ENCODE measurements at places on chromosomes 13 and 19.

GRCh38 chr19:8206147-8207087 lies 2.8 kb upstream of the CERS4 start:
- no peak for DNase-seq

DNA sequence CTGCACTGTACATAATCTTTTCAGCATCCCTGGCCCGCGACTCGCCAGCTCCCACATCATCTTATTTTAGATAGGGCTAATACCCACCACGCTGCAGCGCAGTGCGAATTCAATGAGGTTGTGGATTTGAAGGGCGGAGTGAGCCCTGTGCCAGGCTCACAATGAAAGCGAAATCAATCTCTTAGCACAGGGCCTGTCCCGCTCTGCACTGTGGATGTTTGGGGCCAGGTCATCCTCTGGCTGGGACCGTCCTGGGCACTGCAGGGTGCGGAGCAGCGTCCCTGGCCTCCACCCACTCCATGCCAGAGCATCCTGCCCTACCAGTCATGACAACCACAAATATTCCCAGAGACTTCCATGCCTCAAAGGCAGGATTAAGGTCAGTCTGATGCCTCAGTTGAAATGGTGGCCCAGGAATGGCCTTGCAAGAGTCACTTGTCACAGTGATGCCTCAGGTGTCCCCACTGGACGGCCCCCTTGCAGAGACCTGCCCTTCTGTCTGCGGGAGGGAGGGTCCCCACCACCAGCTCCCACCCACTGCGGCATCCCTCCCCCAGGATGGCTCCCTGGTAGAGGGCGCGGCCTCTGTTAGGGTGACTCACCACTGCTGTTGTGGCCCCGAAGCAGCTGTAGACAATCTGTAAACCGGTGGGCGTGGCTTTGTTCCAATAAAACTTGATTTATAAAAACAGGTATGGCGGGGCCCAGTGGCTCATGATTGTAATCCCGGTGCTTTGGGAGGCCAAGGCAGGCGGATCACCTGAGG lies 5.6 kb downstream of the UHRF1 start:
- peak; percentile 1 for DNase-seq

DNA sequence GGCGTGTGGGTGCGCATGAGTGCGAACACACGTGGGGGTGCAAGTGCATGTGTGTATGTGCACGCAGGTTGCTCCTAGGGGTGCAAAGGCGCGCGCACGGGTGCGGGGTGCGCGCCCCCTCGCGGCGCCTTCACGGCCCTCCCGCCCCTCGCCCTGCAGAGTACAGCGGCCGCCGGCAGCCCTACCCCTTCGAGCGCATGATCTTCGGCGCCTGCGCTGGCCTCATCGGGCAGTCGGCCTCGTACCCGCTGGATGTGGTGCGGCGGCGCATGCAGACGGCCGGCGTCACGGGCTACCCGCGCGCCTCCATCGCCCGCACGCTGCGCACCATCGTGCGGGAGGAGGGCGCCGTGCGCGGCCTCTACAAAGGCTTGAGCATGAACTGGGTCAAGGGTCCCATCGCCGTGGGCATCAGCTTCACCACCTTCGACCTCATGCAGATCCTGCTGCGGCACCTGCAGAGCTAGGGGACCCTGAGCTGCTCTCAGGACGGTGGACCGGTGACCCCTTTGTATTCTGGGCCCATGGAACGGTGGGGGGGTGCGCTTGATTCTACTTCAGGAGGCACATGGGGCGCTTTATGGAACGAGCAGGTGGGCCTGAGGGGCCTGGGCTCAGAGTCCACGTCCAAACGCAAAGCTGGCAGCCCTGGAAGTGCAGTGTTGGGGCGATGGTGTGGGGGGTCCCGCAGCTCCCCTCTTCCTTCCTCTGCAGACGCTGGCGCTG lies 27.7 kb downstream of the TMEM161A start:
- DNase-seq, result no peak

GRCh38 chr19:54231077-54231931 lies 8.5 kb upstream of the LILRB3 start:
- peak; percentile 49 for DNase-seq

DNA sequence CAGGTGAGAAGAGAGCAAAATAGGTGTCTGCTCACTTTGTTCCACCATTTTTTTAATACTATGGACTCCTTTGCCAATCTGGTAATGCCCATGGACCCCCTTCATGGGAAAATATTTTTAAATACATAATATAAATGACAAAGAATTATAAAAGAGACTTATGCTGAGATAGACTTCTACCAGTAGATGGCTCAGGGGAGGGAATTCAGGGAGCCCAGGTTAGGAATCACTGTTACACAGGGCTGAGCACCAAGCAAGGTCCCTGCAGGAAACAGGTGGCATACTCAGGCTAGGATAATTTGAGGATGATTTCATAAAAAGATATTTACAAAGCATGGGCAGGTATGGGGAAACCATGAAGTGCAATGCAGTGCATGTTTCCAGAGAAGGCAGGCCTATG lies 525.9 kb downstream of the FGF9 start:
- no peak for DNase-seq

- no peak for DNase-seq
Observed at GRCh38 chr13:97889803-97890202, 63.7 kb upstream of the IPO5 start.

DNA sequence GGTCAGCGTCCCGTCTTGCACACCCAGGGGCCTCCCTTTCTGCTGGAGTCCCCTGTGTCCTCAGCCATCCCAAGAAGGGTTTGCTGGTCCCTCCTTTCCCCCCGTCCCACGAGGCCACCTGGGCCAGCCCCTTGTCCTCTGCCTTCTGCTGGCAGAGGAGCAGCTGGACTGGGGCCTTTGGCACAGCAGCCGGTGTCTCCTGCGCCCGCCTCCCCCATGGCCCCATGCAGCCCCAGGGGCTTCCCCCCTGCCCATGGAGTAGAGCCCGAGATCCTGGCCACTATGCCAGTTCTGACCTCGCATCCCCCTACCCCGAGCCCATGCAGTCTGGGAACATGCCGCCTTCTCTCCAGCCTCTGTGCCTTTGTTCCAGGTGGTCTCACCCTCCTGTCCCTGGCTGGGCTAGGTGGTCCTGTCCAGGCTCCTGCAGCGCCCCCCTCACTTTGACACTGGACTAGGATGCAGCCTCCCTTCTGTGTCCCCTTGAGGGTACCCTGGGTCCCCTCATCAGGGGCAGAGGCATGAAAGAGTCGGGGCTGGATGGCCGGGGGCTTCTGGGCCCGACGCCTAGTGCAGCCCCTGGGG lies 5.7 kb upstream of the GARIN5A start:
- no peak for DNase-seq
